Activated naive CD4-positive, alpha-beta T cell treated with anti-CD3 and anti-CD28 coated beads for 36 hours (primary cell): ENCODE measurements at places on chromosomes 7 and 10.
A peak's percentile ranks its signal among the peaks of the same experiment; 100 is the strongest.

DNA sequence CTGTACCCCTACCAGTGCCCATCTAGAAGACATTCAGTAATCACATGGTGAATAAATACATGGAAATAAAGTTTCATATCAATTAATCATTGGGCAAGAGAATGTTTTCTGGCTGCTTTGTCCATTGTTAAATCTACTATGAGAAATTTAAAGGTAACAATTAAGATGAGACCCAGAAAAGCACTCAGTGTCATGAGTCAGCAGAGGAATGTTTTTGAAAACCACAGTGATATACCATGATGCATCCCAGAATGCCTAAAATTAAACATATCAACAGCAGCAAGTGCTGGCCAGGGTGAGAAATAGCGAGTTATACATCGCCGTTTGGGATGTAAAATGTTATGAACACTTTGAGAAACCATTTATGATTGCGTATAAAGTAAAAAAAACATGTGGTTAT, 825.3 kb upstream of the C7orf33 start:
- no peak for DNase-seq

DNA sequence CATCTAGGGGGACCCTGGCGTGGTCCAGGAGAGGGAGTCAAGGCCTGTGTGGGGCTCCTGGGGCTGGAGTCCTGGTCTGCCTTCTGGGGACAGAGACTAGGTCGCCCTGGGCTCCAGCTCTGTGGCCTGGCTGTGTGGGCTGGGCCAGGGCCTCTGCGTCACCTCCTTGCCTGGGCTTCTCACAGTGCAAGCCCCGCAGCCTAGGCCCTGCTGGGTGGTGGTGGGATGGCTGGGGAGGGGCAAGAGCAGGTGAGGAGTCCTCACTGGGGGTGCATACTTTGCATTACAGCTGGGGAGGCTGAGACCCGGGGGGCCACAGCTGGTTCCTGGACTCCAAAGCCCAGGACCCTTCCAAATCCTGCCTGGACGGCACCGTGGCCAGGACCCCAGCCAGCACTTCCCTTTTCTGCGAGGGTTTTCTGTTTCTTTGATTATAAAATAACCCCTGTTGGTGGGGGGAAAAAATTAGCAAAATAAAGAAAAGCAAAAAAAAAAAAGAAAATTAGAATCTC, 23.5 kb downstream of the PWWP2B start:
- no peak for DNase-seq

GRCh38 chr10:36271627-36272340, 629.7 kb upstream of the FZD8 start:
- no peak for DNase-seq

GRCh38 chr7:17234030-17234397, 64.4 kb upstream of the AHR start:
- DNase-seq, result peak; percentile 38

GRCh38 chr10:102140913-102141540, 8.2 kb downstream of the PPRC1 start:
- DNase-seq, result no peak

DNA sequence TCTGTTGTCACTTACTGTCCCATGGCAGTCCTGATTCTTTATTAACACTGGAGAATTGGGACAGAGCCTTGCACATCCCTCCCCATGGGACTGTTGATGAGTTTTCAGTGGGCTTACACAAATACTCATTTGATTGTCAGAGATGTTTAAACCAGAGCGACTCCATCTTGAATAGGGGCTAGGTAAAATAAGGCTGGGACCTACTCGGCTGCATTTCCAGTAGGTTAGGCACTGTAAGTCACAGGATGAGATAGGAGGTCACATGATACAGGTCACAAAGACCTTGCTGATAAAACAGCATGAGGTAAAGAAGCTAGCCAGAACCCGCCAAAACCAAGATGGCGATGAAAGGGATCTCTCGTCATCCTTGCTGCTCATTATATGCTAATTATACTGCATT, 47.6 kb upstream of the JCAD start:
- no peak for DNase-seq

DNA sequence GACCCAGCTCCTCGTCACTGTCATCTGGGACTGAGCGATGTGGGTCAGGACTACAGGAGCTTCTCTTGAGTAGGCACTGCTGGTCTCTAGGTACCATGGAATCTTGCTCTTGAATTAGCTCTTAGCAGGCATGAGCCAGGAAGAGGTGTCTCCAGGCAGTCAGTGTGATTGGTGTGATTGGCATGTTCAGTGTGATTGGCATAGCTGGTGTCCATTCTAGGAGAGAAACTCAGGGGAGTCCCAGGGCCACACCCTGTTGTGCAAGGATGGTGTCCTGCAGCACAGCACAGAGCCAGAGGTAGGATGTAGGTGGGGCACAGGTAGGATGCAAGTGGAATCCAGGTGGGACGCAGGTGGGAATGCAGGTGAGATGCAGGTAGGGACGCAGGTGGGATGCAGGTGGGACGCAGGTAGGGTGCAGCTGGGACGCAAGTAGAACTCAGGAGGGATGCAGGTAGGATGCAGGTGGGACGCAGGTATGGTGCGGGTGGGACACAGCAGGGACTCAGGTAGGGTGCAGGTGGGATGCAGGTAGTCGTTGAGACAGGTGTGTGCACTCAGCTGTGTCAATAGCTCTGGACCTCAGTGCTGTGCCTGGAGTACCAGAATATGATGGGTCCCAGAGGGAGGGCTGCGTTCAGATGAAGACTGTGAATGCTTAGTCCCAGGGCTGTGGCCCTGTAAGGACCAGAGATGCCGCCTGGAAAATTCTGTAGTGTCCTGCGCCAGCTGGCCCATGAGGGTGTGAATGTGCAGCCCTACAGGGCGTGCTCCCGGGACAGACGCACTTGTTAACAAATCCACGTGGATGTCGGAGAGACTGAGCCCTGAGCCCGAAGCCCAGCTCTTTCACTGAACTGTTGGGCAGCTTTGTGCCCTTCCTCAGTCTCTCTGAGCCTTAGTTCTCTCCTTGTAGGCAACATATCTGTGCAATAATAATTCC, 248.2 kb upstream of the PITRM1 start:
- no peak for DNase-seq

DNA sequence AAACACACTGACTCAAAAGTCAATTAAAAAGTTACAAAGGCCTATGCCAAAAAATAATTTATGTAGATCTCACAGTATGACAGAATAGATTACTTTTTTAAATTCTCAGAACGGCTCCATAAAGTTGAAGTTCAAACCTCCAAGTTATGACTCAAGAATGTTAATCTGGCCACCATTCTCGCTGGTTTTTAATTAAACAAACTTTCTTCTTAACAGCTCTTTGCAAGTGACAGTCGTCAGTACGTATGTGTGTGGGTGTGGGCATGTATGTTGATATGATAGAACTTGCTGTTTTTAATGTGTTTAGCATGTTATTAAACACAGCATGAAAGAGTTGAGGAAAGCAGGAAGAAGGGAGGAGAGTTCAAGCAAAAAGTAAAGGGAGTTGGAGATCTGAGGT, 18.5 kb downstream of the PRKCQ start:
- no peak for DNase-seq

- no peak for DNase-seq
These were observed 7.4 kb downstream of the ACADSB start for GRCh38 chr10:123016228-123016627.

- DNase-seq, result no peak
These were observed 194.8 kb downstream of the FANK1 start for GRCh38 chr10:126090911-126091728.

DNA sequence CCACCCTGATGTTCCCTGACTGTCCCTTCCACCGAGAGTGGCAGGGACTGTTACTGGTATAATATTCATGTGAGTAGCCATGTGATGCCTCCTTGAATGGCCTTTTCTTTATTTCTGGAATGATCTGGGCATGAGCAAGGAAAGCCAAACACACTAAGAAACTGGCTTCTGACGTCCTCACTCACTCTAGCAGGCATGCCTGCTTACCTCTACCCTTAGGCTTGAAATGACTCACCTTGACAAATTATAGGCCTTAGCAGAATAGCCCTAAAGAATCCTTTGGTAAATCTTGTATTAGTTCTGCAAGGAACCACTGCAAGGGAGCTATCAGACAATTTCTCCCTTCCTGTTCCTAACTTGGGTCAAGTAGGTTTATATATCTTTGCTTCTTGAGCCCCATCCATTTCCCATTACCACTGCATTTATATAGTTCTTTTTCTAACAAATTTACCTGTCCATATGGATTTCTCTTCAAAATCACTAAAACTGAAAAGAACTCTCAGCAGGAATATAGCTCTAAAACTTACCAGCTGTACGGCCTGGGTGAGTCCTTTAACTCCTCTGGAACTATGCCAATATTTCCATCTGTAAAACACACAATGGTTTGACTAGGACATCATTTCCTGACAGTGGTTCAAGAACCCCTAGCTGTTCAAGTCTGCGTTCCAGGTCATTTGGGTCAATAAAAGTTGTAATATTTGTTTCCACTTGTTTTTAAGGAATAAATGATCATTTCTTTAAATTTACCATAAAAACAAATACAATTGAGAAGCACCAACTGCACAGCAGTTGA, 13.0 kb upstream of the NDUFA5 start:
- no peak for DNase-seq

- peak; percentile 2 for DNase-seq
These were observed 133.8 kb upstream of the UNC5B start for GRCh38 chr10:71078454-71079145.

DNA sequence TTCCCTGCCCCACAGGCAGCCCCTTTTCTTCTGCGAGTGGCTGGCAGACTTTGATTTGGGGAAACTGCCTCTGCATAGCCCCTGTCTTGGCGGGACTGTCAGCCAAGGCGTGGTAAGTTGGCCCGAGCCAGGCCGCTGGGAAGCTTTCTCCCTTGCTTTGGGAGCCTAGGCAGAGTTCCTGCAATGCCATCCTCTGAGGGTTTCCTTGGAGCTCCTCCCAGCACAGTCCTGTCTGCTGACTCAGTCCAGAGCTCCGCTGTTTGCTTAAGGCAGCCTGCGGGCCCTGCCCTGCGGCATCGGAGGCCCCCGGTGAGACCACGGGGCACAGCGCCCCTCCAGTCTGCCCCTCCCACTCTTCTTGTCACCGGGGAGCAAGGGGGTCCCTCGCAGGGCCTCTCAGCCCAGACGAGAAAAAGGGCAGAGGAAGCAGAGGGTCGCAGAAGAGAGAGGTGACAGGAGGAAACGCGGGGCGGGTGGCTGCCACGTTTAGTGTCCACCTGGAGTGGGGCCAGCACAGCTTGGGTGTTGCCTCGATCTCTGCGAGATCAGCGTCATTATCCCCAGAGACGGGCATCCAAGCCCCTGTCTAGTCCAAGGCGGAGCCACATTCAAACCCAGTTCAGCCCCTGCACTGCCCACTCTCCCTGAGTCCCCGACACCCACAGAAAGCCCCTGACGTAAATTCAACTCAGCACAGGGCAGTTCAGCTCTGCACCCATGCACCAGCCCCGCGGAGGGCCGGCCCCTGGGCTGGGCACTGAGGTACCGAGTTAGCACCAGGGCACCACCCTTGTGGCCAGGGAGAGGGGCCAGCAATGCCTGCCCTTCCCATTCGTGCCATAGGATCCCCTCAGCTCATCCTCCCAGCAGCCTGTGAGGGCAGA, 59.0 kb upstream of the CHST15 start:
- DNase-seq, result no peak

- no peak for DNase-seq
These were observed 771 bp downstream of the PHYHIPL start for GRCh38 chr10:59177031-59177797.

DNA sequence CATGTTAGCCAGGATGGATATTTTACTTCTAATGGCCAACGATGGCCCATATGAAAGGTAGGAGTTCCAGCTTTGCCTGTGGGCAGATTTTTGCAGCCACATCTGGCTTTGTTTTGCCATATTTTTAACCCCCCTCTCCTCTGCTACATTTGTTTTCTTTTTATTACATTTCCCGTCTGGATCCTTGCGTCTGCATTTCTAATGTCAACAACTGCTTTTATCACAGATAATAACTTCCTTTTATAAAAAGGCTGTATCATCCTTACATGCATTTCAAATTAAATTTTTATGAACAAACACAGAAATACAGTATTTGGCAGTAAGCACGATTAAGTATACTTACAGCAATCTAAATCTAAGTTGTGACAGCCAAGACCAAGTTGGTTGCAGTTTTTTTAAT, 156.0 kb downstream of the BAMBI start:
- no peak for DNase-seq

DNA sequence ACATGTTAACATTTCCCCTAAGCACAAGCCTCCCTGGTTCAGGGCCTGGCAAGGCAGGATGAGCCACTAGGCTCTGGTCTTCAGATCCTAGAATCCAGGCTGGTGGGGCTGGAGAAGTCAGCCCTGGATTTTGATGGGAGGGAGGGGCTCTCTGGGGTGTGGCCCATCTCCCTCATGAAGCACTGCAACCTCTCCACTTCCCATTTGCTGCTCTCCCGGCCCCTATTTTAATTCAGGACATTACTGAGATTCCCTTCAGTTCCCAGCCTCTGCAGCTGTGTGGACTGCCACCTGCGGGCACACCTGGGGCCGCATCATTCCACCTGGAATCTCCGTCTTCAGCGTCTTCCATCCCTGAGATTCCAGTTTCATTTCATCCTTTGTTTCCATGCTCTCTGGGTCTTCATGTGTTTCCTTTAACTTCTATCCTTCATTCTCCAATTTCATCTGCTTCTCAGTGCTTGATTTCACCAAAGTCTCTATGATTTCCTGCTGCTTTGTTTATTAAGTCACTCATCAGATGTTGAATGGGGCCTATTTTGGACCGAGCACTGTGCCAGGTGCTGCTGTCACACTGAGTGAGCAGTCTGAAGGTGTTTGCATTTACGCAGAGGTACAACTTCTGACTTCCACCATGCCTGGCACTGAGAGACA, 253.6 kb downstream of the WDR37 start:
- no peak for DNase-seq

- no peak for DNase-seq
These were observed 102.4 kb downstream of the OAT start for GRCh38 chr10:124316326-124316725.

DNA sequence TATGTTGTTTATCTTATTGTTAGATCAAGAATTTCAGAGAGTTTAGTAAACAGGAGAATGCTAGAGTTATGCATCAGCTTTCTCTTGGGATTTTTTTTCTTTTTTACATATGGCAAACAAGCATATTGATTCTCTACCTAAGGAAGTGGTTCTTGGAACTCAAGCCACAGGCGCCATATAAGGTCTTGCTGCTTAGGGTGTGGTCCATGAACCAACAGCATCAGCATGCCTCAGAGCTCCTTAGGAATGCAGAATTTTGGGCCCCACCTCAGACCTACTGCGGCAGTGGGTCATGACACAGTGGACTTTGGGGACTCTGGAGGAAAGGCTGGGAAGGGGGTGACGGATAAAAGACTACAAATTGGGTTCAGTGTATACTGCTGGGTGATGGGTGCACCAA, 230.8 kb downstream of the SKAP2 start:
- no peak for DNase-seq

- no peak for DNase-seq
These were observed 3.2 kb upstream of the EPC1 start for GRCh38 chr10:32349968-32350738.

- no peak for DNase-seq
These were observed 1324.7 kb downstream of the GATA3 start for GRCh38 chr10:9379183-9379582.

DNA sequence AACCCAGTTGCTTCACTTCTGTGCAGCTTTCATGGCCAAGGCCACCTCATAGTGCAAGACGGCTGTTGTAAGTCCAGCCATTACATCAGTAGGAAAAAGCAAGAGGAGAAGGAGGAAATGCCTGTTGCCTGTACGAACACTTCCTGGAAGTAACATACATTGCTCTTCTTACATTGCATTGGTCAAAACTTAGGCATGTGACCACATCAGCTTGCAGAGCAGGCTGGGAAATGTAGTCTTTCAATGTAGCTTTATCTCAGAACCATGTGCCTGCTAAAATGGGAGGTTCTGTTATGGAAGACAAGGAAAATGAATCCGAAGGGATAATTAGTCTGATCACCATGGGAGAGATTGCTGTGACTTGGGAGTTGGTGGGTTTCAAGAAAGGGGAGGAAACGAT, 4.3 kb downstream of the SLC29A3 start:
- peak; percentile 22 for DNase-seq
